LoVo (cell line): ENCODE measurements at places on chromosomes 2 and 18.

- DNase-seq: peak; percentile 20
These were observed 678 bp downstream of the PIAS2 start for GRCh38 chr18:46916551-46917107.

DNA sequence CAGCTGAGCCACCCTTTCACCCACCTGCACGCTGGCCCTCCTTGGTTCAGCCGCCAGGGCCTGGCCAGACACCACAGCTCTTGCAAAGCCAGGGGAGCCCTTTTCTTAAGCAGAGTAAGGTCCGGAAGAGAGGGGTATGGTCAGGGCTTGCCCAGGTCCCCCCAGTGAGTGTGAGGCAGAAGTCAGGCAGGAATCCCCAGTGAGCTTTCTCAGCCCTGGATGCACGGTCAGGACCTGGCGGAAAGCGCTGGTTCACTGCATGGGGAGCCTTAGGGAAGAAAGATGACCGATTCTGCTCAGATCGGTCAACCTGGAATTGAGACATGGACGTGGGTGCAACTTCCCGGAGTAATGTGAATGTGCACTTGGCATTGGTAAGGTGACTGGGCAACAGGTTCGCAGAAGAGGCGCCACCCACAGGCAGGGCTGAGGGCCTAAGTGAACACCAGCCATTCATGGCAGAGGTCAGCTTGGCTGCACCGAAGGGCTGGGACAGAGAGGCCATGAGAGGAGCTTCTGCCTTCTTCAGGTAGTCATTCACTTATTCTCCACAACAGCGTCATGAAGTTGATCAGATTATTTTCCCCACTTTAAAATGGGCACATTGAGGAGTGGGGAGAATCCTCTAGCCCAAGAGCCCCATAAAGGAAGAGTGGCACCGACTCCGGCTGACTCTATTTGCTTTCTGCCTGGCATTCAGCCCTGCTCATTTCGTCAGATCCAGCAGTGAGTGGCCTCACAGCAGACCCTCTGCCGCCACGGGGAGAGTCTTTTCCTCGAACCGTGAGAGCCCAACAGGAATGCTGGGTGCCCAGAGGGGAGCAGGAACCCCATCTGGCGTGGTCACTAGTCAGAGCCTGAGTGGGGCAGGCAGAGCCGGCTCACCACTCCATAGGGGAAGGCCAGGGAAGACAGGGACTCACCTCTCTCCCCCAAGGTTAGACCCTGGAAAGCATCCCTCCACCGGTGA is 35.8 kb downstream of the SCTR start:
- DNase-seq: no peak

- no peak for DNase-seq
These were observed 18.1 kb upstream of the TAF1B start for GRCh38 chr2:9824956-9825720.

GRCh38 chr2:120766470-120767351 is 31.0 kb downstream of the GLI2 start:
- no peak for DNase-seq

DNA sequence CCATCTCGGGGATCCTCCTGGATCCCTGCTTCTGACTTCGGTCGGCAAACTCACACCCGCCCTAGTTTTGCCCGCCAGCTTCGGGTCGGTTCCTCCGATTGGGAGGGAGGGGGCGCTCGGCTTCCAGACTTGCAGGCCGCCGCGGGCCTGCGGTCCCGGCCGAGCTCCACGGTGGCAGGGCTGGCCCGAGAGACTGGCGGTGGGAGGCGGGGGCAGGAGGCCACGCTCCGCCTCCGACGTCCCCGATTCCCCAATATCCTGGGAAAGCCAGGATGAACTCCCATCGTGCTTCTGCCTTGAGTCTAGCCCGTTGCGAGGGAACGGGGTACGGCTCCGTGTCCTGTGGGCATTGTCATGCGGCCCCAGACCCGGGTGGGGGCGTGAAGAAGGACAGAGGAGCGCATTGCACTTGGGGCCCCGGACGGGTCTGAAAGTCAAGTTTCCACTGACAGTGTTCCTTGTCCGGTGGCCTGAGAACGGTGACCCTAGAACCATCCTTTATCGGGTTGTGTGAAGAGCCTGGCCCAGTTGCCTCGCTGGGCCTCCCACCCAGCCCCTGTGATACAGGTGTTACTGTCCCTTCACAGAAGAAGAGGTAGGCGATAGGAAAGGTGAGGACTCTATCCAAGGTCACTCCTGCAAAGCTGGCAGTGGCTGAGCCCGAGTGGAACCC is 2.4 kb upstream of the INHBB start:
- DNase-seq: no peak

GRCh38 chr18:79629606-79630005 is 50.0 kb upstream of the CTDP1 start:
- DNase-seq: no peak

DNA sequence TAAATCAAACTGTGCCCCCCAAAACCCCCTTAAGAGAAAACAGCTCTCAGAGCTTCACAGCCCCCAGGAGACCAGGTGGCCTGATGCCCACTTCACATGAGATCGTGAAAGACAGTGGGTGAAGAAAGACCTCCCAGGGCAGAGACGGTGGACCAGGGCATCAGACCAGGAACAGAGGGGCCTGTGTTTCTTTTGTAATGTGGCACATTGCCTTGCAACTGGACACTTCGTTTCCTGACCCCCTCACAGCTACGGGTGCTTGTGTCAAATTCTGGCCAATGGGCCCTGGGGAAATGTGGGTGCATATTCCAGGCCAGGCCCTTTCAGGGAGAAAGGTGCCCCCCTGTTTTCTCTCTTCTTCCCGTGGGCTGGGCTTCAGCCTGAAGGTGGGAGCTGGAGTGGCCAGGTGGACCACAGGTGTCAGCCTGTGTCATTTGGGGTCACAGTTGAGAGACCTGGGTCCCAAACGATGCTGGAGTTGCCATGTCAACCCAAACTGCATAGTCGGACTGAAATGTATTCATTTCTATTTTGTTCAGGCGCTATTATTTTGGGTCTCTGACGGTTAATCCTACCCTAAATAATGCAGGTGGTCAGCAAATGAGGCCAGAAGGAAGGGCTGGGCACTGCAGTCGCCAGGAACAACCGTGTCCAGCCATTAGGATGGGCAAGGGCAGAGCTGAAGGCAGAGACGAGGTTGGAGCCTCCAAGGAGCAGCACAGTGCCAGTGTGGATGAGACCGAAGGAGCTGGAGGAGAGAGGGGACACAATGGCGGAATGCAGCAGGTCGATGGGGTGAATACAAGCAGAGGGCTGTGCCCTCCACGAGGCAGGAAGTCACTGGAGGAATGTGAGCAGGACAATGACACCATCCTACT is 338.2 kb downstream of the EIPR1 start:
- DNase-seq: no peak
